ENCODE measurements at places on chromosomes 2 and 18. TPM values are rescaled to one million over a fixed set of nuclear protein-coding genes. Genes with fewer than 3 reads are reported as not detected.

SP140L gene
- 1.9 TPM for total RNA-seq

UGT1A5 gene
- total RNA-seq, result not detected

CNGA3 gene
- not detected for total RNA-seq

RMC1 gene
- total RNA-seq, result 21.3 TPM

TRAPPC8 gene
- 40.4 TPM for total RNA-seq

ASB18 gene
- total RNA-seq, result not detected

PRSS56 gene
- total RNA-seq, result not detected

STPG4 gene
- total RNA-seq, result 0.13 TPM

IL1R1 gene
- total RNA-seq, result 0.46 TPM

FAM161A gene
- 13.3 TPM for total RNA-seq

IMPA2 gene
- total RNA-seq, result 69.1 TPM

CLEC4F gene
- total RNA-seq, result not detected

SERPINB13 gene
- not detected for total RNA-seq

Measured in H9 (cell line).